ENCODE measurements at places on chromosomes 1 and 21. TPM values are rescaled to one million over a fixed set of nuclear protein-coding genes. Genes with fewer than 3 reads are reported as not detected.

- no peaks in the 10 kb centered on the region for H3K27me3 ChIP-seq
- H3K27ac ChIP-seq, result no peak overlapping the region
- no peak overlapping the region for H3K4me3 ChIP-seq
- no peaks in the 10 kb centered on the region for H3K4me1 ChIP-seq
- no peak for DNase-seq
Observed at GRCh38 chr1:180116964-180117763, 37.5 kb upstream of the QSOX1 start.

GRCh38 chr21:45838634-45839033 lies 142.9 kb upstream of the COL6A1 start:
- DNase-seq, result no peak
- H3K27ac ChIP-seq, result no peak overlapping the region
- no peaks in the 10 kb centered on the region for H3K36me3 ChIP-seq
- no peaks in the 10 kb centered on the region for H3K27me3 ChIP-seq
- no peak overlapping the region for H3K4me3 ChIP-seq

DNA sequence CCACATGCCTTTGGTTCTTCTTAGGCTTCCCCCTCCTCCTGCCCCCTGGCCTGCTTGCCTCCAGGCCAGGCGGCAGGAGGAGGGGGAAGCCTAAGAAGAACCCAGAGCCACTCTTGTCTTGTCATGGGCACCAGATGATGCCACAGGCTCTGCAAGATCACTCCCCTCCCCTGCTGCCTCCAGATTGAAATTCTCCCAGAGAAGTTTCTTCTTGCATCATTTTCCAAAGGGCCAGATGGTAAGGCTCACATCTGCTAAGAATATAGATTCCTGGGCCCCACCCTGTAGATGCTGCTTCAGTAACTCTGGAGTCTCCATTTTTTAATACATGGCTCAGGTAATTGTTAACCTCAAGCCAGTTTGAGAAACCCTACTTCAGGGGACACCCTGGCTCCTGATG lies 60.8 kb downstream of the FAM163A start:
- H3K27ac ChIP-seq, result no peak overlapping the region
- DNase-seq, result no peak
- no peak overlapping the region for H3K4me3 ChIP-seq
- no peaks in the 10 kb centered on the region for H3K27me3 ChIP-seq
- H3K4me1 ChIP-seq, result no peaks in the 10 kb centered on the region

Gene CDCA8
- 1.1 TPM for total RNA-seq

DNA sequence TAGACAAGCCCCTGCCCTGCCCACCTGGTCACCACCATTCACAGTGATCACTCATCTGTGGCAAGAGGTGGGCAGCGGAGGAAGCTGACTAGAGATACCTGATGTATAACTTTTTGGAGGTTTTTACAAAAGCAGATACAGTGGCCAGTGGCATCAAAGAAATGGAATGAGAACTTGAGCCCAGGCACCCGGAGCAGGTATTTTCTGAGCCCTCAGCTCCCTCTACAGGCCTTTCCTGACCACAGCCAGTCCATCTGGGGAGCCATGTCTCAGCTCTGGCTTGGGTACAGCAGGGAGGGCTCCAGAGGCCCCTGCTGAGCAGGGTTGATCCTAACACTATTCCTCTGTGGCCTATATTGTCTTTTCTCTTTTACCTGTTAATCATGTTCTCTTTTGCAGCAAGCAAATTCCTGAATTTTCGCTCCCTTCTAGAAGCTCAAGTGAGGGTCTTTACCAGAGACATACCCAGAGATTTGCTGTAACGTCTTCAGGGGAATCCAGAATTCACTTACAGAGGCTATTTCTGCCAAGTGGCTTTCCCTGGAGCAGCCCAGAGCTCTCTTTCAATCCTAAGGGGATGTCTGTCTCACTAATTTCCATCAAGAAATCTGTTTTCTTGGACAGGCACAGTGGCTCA lies 27.3 kb downstream of the GPR157 start:
- H3K27ac ChIP-seq, result no peak overlapping the region
- H3K36me3 ChIP-seq, result peaks cover 22% of the 10 kb centered on the region
- H3K4me1 ChIP-seq, result no peaks in the 10 kb centered on the region
- no peak for DNase-seq
